Stimulated activated CD8-positive, alpha-beta memory T cell treated with anti-CD3 and anti-CD28 coated beads, Interleukin-15, amount 100 ng/mL, for 4 hours (primary cell): ENCODE measurements at places on chromosomes 5 and 9.

- no peak for DNase-seq
Measured at GRCh38 chr9:137017791-137018497, 10.1 kb downstream of the ABCA2 start.

DNA sequence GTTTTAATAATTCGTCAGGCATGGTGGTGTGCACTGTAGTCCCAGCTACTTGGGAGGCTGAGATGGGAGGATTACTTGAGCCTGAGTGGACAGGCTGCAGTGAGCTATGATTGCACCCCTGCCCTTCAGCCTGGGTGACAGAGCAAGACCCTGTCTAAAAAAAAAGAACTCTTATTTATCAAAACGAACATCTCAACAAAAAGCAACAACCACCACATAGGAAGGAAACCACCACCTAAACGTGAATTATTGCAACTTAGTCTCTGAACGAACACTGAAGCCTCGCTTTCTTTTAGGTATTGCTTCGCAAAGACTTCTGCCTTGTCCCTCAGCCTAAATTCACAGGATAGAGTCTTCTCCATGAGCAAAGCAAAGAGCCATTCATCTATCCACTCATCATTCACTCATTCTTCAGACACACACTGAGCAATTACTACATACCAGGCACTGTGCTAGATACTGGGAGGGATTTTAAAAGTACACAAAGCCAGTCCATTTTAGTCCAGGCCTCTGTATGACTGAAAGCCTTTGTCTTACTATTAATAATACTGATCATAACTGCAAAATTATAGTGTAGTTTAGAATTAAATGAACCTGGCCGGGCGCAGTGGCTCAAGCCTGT, 57.4 kb downstream of the THBS4 start:
- no peak for DNase-seq

GRCh38 chr9:84490206-84490841, 149.8 kb upstream of the SLC28A3 start:
- no peak for DNase-seq

GRCh38 chr9:70971723-70972122, 149.7 kb downstream of the TRPM3 start:
- no peak for DNase-seq

- no peak for DNase-seq
Measured at GRCh38 chr5:150394131-150394530, 18.6 kb downstream of the CD74 start.

DNA sequence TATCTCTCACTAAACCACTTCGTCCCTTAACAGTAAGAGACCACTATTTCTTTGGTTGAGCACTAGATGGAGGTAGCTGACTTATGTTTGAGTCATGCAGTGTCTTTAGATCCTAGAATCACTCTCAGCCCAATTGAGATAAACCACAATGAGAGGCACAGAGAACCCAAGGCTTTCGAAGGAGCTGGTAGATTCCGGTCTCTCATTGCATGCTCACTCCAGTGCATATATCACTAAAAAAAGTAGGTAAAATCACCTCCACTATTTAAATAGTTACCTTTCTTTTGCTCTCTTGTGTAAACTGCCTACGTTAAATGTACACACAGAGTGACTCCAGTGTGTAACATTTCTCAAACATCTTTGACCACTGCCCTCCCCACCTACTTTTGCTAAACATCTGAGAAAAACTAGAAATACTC, 27.6 kb downstream of the ACTL7A start:
- no peak for DNase-seq

GRCh38 chr5:140145818-140146522, 20.2 kb downstream of the IGIP start:
- no peak for DNase-seq

DNA sequence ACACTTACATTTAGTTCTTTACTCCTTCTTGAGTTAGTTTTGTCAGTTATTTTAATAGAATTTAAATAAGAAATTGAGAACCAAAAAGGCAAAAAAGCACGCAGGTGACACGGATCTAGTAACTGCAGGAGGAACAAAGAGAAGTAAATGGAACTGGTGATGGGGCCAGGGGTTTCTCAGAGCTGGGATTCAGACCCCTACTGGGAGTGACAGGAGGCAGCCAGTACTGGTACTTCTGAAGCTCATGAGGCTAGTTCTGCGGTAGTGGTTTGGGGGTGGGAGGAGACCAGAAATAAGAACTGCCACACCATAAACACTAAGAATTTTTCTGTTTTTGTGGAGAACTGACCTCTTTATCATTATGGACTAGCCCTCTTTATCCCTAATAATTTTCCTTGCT, 48.2 kb downstream of the OXCT1 start:
- no peak for DNase-seq

GRCh38 chr5:169697976-169698375, 60.9 kb downstream of the DOCK2 start:
- no peak for DNase-seq

GRCh38 chr5:107982703-107983425, 312.1 kb upstream of the EFNA5 start:
- no peak for DNase-seq

DNA sequence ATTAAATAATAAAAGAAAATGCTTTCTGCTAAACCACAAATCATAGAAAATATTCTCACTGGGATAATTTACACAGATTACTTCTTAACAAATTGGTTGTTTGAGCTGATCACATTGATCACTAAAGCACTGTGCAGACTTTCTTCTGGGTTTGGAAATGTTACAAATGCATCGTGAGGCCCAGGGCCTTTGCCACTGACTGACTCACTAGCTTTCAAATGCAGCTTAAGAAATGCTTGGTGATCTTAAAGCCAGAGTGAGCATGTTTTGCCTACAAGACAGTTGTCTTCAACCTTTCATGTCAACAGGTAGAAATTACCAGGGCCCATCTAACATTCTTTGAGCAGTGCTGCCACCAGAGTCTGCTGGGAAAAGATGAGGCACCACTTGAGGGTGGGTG, 252.3 kb upstream of the ADRA1B start:
- DNase-seq: no peak

GRCh38 chr9:136644343-136644592, 18.4 kb upstream of the EGFL7 start:
- DNase-seq: no peak

- DNase-seq: no peak
Measured at GRCh38 chr9:78609450-78609849, 312.5 kb downstream of the PSAT1 start.

- no peak for DNase-seq
Measured at GRCh38 chr9:133051281-133051900, 10.4 kb upstream of the CEL start.

GRCh38 chr5:73151766-73152410, 21.1 kb upstream of the TMEM174 start:
- DNase-seq: no peak
